Activated T-helper 1 cell treated with anti-CD3 and anti-CD28 coated beads, Interleukin-12 subunit alpha, Interleukin-12 subunit beta, Interleukin-2, Interleukin-4 antibody, amounts not matched to agents 30 ng/mL and 10 ng/mL and 1 ng/mL, durations not matched to agents 14 hours and 24 hours and 36 hours (primary cell): ENCODE measurements at places on chromosomes 3 and 15. TPM values are rescaled to one million over a fixed set of nuclear protein-coding genes. Genes with fewer than 3 reads are reported as not detected.

- peaks cover 22% of the 10 kb centered on the region for H3K27me3 ChIP-seq
- H3K27ac ChIP-seq: no peak overlapping the region
- DNase-seq: no peak
- peaks cover 1% of the 10 kb centered on the region for H3K36me3 ChIP-seq
- H3K4me1 ChIP-seq: peaks cover 10% of the 10 kb centered on the region
Observed at GRCh38 chr3:195761567-195762248, 40.9 kb downstream of the MUC20 start.

The ZNF662 gene
- total RNA-seq: 0.23 and 0.47 TPM in 2 replicates

The CLRN1 gene
- not detected in 2 replicates for total RNA-seq

DNA sequence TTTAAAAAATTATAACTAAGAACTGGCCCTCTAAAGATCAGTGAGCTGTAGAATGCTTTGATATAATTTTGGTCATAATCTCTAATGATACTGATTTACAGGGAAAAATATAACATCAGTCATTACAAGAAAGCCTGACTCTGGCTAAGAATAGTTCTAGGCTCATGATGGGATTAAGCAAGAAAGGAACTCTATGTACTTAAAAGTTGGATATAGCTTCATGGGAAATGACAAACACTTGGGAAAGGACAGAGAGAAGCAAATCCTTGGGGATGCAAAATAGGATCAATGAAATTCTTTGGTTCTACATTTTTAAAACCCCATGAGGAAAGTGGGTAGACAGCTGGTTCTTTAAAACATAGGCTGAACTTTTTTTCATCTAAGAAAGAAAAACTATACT lies 472.7 kb upstream of the NR2F2 start:
- H3K27me3 ChIP-seq: peaks cover 49% of the 10 kb centered on the region
- H3K27ac ChIP-seq: no peak overlapping the region
- H3K4me1 ChIP-seq: no peaks in the 10 kb centered on the region
- DNase-seq: no peak

DNA sequence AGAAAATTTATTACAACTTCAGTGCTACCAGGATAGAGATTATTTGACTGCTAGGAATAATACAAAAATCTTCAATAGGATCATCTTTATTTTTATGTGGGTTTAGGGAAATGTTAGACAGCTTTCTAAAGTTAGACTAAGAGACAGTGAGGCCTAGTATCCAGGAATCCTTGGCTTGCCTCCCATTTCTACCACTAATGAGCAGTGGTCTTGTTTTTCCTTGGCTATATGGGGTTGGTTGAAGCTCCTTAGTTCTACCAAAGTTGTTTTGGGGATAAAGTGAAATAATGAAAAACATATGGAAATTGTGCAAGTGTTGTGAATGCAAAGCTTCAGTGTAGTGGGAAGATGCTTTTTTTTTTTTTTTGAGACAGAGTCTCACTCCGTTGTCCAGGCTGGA lies 16.8 kb downstream of the AP4E1 start:
- no peak for DNase-seq
- H3K4me3 ChIP-seq: no peak overlapping the region
- H3K4me1 ChIP-seq: peaks cover 6% of the 10 kb centered on the region
- H3K27ac ChIP-seq: no peak overlapping the region
- no peaks in the 10 kb centered on the region for H3K27me3 ChIP-seq

GRCh38 chr3:193711523-193711963 lies 118.5 kb downstream of the OPA1 start:
- no peak for DNase-seq
- H3K27me3 ChIP-seq: no peaks in the 10 kb centered on the region
- H3K4me3 ChIP-seq: no peak overlapping the region
- H3K27ac ChIP-seq: no peak overlapping the region
- H3K4me1 ChIP-seq: peaks cover 10% of the 10 kb centered on the region
- peaks cover 11% of the 10 kb centered on the region for H3K36me3 ChIP-seq

GRCh38 chr15:36858423-36858822 lies 241.9 kb downstream of the MEIS2 start:
- H3K27ac ChIP-seq: no peak overlapping the region
- no peak for DNase-seq
- no peaks in the 10 kb centered on the region for H3K27me3 ChIP-seq

DNA sequence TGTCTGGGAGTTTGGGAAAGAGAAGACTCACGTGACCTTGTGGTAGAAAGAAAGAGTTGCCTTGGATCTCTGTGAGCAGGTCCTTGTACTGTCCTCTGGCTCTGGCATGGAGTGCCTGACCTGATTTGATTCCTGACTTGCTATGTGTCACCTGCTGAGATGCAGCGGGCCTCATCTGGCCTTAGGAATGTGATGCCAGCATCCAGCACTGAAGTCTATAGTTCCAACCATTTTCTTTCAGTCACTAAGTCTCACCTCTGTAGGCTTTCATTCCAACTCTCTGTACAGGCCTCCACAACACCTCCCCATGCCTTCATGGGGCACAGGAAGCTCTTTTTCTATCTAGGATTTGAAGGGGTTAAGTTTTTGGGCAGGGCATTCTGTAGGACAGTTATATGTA lies 12.1 kb upstream of the OXSR1 start:
- DNase-seq: no peak
- no peak overlapping the region for H3K27ac ChIP-seq
- H3K36me3 ChIP-seq: no peaks in the 10 kb centered on the region

- H3K4me3 ChIP-seq: no peak overlapping the region
- no peaks in the 10 kb centered on the region for H3K4me1 ChIP-seq
- H3K27ac ChIP-seq: no peak overlapping the region
- no peaks in the 10 kb centered on the region for H3K36me3 ChIP-seq
- H3K27me3 ChIP-seq: no peaks in the 10 kb centered on the region
Observed at GRCh38 chr3:102745881-102746280, 311.1 kb downstream of the ZPLD1 start.

The CNTN4 gene
- not detected in 2 replicates for total RNA-seq

The DISP2 gene
- total RNA-seq: 0.02 and 0.54 TPM in 2 replicates

- no peak overlapping the region for H3K27ac ChIP-seq
- no peak for DNase-seq
- no peak overlapping the region for H3K4me3 ChIP-seq
- peaks cover 36% of the 10 kb centered on the region for H3K4me1 ChIP-seq
- peaks cover 26% of the 10 kb centered on the region for H3K36me3 ChIP-seq
- no peaks in the 10 kb centered on the region for H3K27me3 ChIP-seq
Observed at GRCh38 chr3:177085794-177086193, 111.5 kb downstream of the TBL1XR1 start.

The GOLGA8M gene
- total RNA-seq: 1.1 and 1.5 TPM in 2 replicates

The NLGN1 gene
- not detected in 2 replicates for total RNA-seq

The TP63 gene
- total RNA-seq: 0.51 and 0.67 TPM in 2 replicates

The MAP6D1 gene
- 2.1 and 2.2 TPM in 2 replicates for total RNA-seq

The GOLGA8S gene
- total RNA-seq: 0.08 and 0.15 TPM in 2 replicates

The COPS2 gene
- 99.7 and 105 TPM in 2 replicates for total RNA-seq

- H3K4me1 ChIP-seq: peaks cover 39% of the 10 kb centered on the region
- peak overlapping the region; percentile 25 for H3K4me3 ChIP-seq
- no peaks in the 10 kb centered on the region for H3K36me3 ChIP-seq
- DNase-seq: peak; percentile 21
Observed at GRCh38 chr3:160027541-160028195, 39.0 kb downstream of the IL12A start.

GRCh38 chr3:135041601-135042000 lies 246.5 kb downstream of the EPHB1 start:
- no peak overlapping the region for H3K27ac ChIP-seq
- H3K27me3 ChIP-seq: no peaks in the 10 kb centered on the region
- no peak for DNase-seq
- H3K36me3 ChIP-seq: no peaks in the 10 kb centered on the region
- H3K4me1 ChIP-seq: no peaks in the 10 kb centered on the region
- no peak overlapping the region for H3K4me3 ChIP-seq

DNA sequence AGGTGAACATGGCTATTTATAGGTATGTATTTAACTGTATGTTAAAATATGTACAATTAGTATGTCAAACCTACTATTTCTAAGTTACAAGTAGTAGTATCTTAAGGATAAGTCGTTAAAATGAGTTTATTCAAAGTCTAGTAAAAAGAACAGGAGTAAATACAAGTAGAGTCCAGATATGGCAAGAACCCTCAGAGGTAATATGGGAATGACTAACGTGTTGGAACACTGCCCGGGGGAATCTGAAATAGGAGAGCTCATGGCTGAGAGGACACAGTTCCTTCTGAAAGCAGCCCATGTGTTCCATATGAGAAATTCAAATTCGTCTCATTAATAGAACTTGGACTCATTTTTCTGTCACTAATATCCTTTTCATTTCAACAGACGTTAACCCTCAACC lies 158.8 kb downstream of the CLSTN2 start:
- H3K27ac ChIP-seq: no peak overlapping the region
- no peak overlapping the region for H3K4me3 ChIP-seq
- H3K36me3 ChIP-seq: no peaks in the 10 kb centered on the region
- DNase-seq: no peak
- H3K27me3 ChIP-seq: no peaks in the 10 kb centered on the region
- H3K4me1 ChIP-seq: no peaks in the 10 kb centered on the region

The BBX gene
- 38.1 and 45.1 TPM in 2 replicates for total RNA-seq

- DNase-seq: no peak
- no peaks in the 10 kb centered on the region for H3K27me3 ChIP-seq
- peaks cover 8% of the 10 kb centered on the region for H3K36me3 ChIP-seq
- no peak overlapping the region for H3K27ac ChIP-seq
Observed at GRCh38 chr3:57855943-57856342, 99.8 kb downstream of the SLMAP start.
